ENCODE measurements at places on chromosomes 1 and 21. TPM values are rescaled to one million over a fixed set of nuclear protein-coding genes. Genes with fewer than 3 reads are reported as not detected.

DNA sequence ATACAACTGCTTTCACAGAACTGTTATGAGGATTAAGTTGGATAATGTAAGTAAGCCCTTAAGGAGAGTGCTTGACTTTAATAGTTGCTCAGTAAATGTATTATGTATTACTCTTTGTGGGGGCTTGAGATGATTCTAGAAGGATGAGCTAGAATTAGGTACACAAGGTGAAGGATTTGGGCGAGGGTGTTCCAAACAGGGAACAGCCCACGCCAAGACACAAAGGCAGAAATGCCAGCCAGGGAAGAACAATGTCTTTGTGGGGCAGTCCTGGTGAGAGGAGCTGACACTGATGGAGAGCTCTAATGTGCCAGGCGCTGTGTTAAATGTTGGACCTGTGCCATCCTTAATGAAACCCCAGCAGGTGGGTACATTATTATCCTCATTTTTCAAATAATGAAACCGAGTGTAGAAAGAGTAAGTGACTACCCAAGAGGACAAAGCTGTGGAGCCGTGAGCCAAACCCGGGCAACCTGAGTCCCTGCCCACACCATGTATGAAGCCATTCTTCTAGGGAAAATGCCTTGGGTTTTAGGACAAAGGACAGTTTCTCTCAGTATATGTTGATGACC lies 362.4 kb downstream of the HHAT start:
- H3K4me1 ChIP-seq, result no peaks in the 10 kb centered on the region
- no peak overlapping the region for H3K27ac ChIP-seq
- no peaks in the 10 kb centered on the region for H3K36me3 ChIP-seq
- no peaks in the 10 kb centered on the region for H3K27me3 ChIP-seq

GRCh38 chr21:36692114-36692834 lies 6.6 kb upstream of the SIM2 start:
- no peak overlapping the region for H3K27ac ChIP-seq
- H3K4me3 ChIP-seq, result no peak overlapping the region
- no peak for DNase-seq
- no peaks in the 10 kb centered on the region for H3K36me3 ChIP-seq

DNA sequence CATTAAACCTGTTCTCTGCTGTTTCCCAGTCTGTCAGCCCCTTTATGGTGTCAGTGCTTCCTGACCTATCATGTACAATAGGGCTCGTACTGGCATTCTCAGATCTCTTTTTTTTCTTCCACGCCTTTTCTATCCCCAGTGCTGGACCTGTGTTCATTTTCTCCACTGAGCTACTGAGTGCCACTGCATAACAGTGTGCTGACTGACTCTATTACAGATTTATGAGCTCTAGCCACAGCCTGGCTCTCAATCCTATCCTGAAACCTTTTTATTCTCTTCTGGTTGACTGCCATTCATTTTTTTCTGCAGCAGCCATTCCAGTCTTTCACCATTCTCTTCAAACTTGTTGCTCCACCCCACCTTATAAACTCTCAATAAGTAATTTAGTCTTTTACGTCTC lies 59.6 kb upstream of the MACF1 start:
- H3K4me1 ChIP-seq, result peaks cover 4% of the 10 kb centered on the region
- DNase-seq, result no peak
- no peaks in the 10 kb centered on the region for H3K27me3 ChIP-seq
- H3K4me3 ChIP-seq, result no peak overlapping the region
- no peak overlapping the region for H3K27ac ChIP-seq

- H3K4me3 ChIP-seq, result no peak overlapping the region
- H3K36me3 ChIP-seq, result no peaks in the 10 kb centered on the region
- H3K27ac ChIP-seq, result no peak overlapping the region
Measured at GRCh38 chr1:36326499-36326898, 3.1 kb upstream of the EVA1B start.

- no peak overlapping the region for H3K27ac ChIP-seq
- no peaks in the 10 kb centered on the region for H3K36me3 ChIP-seq
- H3K4me1 ChIP-seq, result peaks cover 3% of the 10 kb centered on the region
- H3K27me3 ChIP-seq, result no peaks in the 10 kb centered on the region
- H3K4me3 ChIP-seq, result no peak overlapping the region
- no peak for DNase-seq
Measured at GRCh38 chr21:36122977-36123376, 11.9 kb upstream of the CBR3 start.

- peaks cover 46% of the 10 kb centered on the region for H3K4me1 ChIP-seq
- H3K4me3 ChIP-seq, result no peak overlapping the region
- H3K27me3 ChIP-seq, result no peaks in the 10 kb centered on the region
- no peak overlapping the region for H3K27ac ChIP-seq
- DNase-seq, result no peak
Measured at GRCh38 chr1:204275695-204276370, 62.0 kb upstream of the GOLT1A start.

GRCh38 chr1:43901196-43901961 lies 32.2 kb upstream of the ARTN start:
- no peak overlapping the region for H3K27ac ChIP-seq
- H3K27me3 ChIP-seq, result no peaks in the 10 kb centered on the region
- no peak overlapping the region for H3K4me3 ChIP-seq
- peaks cover 10% of the 10 kb centered on the region for H3K36me3 ChIP-seq
- H3K4me1 ChIP-seq, result no peaks in the 10 kb centered on the region

DNA sequence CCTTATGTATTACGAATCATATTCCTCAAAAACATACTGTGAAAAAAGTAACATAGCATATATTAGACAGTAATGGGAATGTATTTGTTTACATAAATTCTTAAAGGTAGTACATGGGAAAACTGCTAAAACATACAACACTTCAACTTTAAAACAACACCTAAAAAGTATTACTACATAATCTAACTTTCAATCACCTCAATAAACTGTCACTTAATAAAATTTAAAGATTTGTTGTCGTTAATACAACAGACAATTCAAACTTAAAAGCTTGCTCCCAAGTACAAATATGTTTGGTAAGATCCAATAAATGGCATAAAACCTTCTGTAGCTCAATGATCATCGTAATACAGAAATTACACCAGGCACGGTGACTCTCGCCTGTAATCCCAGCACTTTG lies 3.7 kb downstream of the ARID4B start:
- H3K36me3 ChIP-seq, result peaks cover 6% of the 10 kb centered on the region
- no peaks in the 10 kb centered on the region for H3K27me3 ChIP-seq
- no peak for DNase-seq
- H3K27ac ChIP-seq, result no peak overlapping the region

IER5 gene
- polyA plus RNA-seq, result 8.2 TPM
